GM04504 (cell line): ENCODE measurements at places on chromosomes 1 and 21.

- no peak for DNase-seq
Observed at GRCh38 chr1:115643666-115644065, 1.9 kb downstream of the VANGL1 start.

DNA sequence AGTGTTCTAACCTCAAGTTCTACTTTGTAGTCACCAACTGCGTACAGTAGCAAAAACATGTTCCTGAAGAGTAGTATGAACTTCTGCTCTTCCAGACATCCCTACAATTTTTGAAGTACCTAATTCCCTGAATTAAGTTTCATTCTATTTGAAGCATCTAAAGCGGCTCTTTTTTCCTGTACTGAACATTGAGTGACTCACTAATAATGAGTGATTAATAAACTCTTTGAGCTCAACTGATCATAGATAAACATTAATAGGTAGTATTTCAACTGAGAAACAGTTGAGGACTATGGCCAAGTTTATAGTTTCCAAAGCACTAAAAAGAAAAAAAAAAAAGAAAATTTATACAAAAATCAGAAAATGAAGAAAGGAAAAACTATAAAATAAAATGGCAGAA lies 683.1 kb downstream of the LTN1 start:
- no peak for DNase-seq

GRCh38 chr1:231021540-231022031 lies 18.5 kb downstream of the FAM89A start:
- no peak for DNase-seq

GRCh38 chr1:16032388-16033102 lies 10.7 kb downstream of the CLCNKA start:
- DNase-seq: peak; percentile 57

GRCh38 chr1:84268346-84268745 lies 33.2 kb upstream of the SAMD13 start:
- DNase-seq: no peak

GRCh38 chr1:101043776-101044175 lies 18.2 kb upstream of the DPH5 start:
- DNase-seq: peak; percentile 39

DNA sequence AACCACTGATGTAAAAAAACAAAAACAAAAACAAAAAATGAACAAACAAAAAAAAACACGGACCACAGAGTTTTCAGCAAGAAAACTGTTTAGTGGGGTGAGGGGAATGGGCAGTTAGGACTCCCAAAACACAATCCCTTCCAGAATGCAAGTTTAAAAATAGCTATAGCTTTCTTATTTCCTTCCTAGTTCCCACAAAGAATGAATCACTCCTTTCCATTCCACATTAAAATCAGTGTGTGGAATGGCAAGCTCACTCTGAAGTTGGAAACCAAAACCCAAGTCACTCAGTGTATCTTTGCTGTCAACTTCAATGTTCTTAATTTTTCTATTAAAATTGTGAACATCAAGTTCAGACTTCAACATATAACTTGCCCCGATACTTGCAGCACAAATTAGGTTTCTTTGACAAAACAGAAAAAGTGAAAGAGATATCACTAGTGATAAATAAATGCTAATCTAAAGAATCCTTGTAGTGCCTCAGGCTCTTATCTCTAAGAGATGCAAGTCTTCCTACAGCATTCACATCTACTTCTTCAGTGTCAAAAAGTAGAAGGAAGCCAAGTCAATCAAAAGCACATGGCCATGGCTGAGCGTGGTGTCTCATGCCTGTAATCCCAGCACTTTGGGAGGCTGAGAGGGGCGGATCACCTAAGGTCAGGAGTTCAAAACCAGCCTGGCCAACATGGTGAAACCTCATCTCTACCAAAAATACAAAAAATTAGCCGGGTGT lies 45.5 kb downstream of the TOR3A start:
- DNase-seq: no peak

DNA sequence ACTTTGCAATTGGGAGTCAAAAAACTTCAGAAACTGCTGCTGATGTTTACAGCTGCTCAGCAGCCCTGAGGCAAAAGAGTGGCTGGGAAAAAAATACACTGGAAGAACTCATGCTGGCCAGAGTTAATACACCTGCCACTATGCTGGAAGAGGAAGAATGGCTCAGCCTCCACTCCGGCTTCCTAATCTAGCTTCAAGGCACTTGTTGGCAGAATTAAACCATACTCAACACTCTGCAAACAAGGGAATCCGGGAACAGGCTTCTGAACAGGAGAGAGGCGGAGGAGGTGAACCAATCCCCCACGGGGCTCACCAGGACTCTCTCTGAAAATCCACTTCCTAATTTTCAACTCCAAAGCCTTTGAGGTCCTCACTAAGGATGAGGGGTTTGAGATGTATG lies 120.1 kb downstream of the CCDC185 start:
- DNase-seq: no peak

- no peak for DNase-seq
Observed at GRCh38 chr21:39675590-39675989, 62.9 kb downstream of the B3GALT5 start.

- DNase-seq: no peak
Observed at GRCh38 chr1:61056196-61056572, 26.2 kb upstream of the NFIA start.

DNA sequence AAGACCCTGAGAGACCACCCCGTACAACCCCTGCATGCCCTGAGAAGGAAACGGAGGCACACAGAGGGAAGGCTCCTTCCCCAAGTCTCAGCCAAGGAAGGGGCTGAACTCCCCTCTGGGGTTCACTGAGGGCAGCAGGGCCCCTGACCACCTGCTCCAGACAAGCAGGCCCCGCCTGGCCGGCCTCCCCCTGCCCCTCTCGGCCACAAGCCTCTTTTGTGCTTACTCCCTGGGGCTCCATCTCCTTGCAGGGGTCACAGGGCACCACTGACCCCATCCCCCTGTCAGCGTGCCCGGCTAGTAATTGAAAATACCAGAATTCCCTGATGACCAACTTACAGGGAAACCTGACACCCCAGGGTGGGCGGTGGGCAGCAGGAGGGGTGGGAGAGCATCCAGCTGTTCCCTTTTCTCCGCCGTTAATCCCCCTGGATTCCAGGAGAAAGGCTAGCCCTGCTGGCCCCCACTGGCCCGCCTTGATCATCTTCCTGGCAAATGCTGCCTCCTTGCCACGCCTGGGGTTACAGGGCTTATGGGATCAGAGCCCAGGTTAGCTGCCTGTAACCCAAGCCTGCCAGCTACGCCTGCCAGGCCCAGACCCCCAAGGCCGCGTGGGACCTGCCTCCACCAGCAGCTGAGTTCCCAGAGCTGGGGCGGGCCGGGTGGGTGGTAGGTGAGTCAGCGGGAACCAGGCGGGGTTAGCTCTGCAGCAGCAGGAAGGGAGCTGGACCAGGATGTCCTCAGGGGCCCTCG lies 96.1 kb downstream of the LACTBL1 start:
- no peak for DNase-seq

DNA sequence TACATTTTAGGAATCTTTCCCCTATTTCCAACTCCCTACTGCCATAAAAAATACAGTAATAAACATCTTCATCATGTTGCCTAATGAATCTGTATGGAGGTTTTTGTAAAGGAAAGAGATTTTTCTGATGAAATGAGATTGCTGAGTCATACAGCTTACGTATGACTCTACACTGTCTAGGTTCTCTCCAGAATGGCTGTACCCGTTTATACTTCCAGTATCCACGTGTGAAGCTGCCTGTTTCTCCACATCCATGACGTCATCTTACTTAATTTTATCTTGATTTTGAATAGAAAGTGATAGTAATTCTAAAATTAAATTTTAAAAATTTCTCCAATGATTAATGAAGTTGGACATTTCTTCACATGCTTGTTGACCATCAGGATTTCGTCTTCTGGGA lies 103.7 kb downstream of the COQ8A start:
- no peak for DNase-seq

GRCh38 chr1:143553627-143554026 lies 418.2 kb downstream of the FAM72C start:
- no peak for DNase-seq

DNA sequence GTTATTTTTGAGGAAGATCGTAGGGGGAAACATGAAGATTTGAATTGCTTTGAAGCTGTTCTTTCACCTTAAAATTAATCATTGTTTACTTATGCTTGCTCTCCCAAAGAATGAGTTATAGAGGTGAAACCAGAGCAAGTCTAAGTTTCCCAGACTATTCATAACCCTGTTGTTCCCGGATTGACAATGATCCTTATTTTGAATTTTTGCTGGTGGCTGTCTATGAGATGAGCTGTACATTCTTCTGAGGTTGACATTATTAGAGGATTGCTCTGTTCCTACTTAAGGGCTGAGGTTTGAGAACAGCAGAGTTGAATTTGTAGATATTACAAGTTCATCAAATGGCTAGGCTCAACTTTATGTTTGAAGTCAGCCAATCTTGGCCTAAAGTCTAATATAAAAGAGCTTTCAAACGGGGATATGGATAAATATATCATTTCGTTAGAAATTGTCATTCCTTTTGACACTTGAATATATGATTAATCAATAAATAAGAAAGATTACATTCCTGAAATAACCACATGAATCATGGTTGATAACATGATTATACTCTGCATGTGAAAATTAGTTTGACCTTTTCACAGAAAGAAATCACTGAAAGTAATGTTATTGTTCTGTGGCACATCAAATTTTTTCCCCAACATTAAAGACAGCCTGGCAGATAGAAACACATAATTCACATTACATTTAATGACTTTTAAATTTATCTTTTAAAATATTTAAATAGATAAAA lies 19.1 kb upstream of the PDE4B start:
- no peak for DNase-seq

GRCh38 chr1:184358256-184358655 lies 28.6 kb upstream of the C1orf21 start:
- no peak for DNase-seq

DNA sequence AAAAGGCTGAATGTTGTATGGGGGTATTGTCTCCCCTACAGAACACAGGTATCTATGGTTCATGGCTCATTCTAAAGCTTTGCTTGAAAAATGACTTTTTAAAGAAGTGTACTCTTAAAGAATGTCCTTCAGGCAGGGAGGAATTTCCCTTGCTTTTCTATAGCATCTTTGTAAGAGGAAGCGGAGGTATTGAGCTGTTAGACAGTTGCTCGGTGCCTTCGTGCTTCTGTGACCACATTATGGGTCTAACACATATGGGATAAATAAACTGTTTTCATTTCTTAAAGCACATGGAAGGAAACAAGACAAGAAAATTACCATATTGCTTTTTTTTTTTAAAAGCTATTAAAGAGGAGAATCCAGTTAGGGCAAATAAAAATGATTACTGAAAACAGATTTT lies 182.9 kb downstream of the NTNG1 start:
- DNase-seq: no peak

- no peak for DNase-seq
Observed at GRCh38 chr1:221162939-221163338, 283.7 kb downstream of the HLX start.

DNA sequence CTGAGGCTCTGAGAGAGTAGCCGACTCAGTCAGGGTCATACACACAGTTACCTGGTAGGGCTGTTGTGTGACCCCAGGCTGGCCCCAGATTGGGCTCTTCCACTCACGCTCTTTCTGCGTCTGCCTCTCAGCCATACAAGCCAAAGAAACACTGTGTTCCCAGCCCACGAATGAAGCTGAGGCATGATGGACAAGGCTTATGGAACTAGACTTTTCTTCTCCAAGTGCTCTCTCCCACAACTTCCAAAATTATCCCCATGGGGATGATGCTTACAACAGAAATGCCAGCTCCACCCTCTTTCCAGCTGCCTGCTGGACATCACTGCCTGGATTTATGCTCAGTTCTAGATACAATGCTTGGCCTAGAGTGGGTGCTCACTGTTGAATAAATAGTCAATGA lies 102.8 kb upstream of the JUN start:
- DNase-seq: no peak

DNA sequence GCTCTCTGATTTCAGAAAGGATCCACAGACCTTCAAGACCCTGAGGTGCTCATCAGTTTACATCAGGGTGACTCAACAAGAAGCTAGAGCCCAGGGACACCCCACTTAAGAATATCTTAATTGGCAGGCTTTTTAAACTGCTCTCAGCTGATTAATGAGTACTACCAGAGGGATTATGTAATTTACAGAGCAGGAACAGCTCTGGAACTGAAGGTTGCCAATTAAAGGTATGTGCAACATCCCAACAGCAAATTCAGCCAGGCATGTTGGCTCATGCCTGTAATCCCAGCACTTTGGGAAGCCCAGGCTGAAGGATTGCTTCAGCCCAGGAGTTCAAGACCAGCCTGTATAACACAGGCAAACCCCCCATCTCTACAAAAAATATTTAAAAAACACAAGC lies 295.7 kb downstream of the SETD4 start:
- DNase-seq: no peak

- no peak for DNase-seq
Observed at GRCh38 chr1:94552071-94552586, 10.6 kb upstream of the F3 start.

GRCh38 chr1:78950826-78951225 lies 55.7 kb downstream of the ADGRL4 start:
- no peak for DNase-seq

GRCh38 chr21:15520811-15521643 lies 208.8 kb upstream of the USP25 start:
- peak; percentile 3 for DNase-seq

DNA sequence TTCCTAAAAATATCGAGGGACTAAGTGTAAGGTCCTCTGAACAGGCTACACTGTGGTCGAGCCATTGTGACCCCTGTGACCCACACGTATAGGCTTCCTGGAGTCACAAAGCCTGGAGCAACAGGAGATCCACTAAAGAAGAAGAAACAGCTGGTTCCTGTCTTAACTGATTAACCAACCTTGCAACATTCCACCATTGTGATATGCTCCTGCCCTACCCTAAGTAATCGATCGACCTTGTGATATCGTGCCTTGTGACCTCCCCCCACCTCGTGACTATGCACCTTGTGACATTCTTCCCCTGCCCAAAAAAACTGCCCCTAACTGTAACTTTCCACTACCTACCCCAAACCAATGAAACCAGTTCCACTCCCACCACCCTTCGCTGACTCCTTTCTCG lies 304.6 kb upstream of the FAM78B start:
- no peak for DNase-seq

GRCh38 chr1:220484135-220484534 lies 43.8 kb upstream of the MARK1 start:
- no peak for DNase-seq

DNA sequence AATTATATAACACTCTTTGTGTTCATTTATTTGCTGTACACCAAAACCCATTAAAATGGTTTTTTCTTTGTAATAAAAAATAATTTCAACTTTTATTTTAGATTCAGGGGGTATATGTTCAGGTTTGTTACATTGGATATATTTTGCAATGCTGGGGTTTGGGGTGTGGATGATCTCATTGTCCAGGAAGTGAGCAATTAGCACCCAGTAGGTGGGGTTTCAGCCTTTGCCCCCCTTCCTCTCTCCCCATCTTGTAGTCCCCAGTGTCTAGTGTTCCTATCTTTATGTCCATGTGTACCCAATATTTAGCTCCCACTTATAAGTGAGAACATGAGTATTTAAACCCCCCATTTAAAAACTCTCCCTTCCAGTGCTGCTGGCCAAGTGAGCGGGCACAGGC lies 184.6 kb downstream of the RHOU start:
- DNase-seq: no peak

DNA sequence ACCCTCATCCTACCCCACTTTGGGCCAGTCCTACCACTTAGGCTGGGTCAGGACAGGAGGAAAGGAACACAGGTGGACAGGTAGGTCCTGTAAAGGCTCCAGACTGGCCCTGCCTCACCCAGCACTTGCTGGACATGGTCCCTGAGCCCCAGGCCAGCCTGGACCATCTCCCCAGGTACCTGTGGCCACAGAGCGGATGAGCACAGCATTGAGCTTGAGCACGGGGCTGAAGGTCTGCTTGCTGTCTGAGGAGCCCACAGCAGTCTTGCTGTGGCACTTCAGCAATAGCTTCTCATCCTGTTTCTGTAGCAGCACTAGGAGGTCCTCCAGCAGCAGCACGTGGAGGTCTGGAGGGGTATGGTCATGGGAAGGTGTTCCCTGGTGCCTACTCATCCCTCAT lies 23.3 kb downstream of the LRRC71 start:
- no peak for DNase-seq
